ENCODE measurements at places on chromosomes 7 and 10. TPM values are rescaled to one million over a fixed set of nuclear protein-coding genes. Genes with fewer than 3 reads are reported as not detected.

DNA sequence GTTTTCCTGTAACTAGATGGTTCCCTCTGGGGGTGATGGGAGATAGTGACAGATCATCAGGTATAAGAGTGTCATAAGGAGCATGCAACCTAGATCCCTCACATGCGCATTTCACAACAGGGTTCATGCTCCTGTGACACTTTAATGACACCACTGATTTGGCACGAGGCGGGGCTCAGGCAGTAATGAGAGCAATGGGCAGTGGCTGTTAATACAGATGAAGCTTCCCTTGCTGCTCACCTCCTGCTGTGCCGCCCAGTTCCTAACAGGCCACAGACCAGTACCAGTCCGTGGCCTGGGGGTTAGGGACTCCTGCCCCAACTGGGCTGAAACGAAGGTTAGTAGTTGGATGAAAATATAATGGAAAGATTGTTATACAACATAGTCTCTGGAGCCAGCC is 201.6 kb upstream of the LRRN3 start:
- H3K36me3 ChIP-seq: no peaks in the 10 kb centered on the region
- DNase-seq: no peak
- H3K4me1 ChIP-seq: no peaks in the 10 kb centered on the region

DNA sequence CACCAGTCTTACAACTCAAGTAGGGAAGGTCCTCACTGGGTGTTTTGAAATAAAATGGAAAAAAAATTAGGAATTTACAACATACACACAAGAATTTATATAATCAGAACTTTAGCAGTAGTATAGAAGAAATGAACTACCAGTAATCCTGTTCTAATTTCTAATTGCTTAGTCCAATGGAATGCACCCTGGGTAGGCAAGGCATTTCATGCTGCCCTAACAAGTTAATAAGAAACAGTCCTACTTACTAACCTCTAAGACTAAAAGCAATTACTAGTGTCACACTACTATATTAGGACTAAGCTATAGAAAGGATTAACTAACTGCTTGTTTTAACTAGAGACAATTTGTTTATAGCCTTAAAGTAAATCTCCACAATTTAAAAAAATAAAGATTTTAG is 158.1 kb downstream of the BTAF1 start:
- no peaks in the 10 kb centered on the region for H3K4me1 ChIP-seq
- H3K4me3 ChIP-seq: no peak overlapping the region
- H3K27ac ChIP-seq: no peak overlapping the region
- no peaks in the 10 kb centered on the region for H3K27me3 ChIP-seq
- peaks cover 9% of the 10 kb centered on the region for H3K36me3 ChIP-seq

GRCh38 chr7:1119201-1119600 is 31.3 kb downstream of the GPER1 start:
- no peaks in the 10 kb centered on the region for H3K27me3 ChIP-seq
- H3K4me1 ChIP-seq: peaks cover 3% of the 10 kb centered on the region
- H3K27ac ChIP-seq: no peak overlapping the region
- DNase-seq: no peak
- H3K36me3 ChIP-seq: no peaks in the 10 kb centered on the region
- H3K4me3 ChIP-seq: no peak overlapping the region

GRCh38 chr7:3538041-3538440 is 237.0 kb downstream of the SDK1 start:
- no peaks in the 10 kb centered on the region for H3K27me3 ChIP-seq
- no peak overlapping the region for H3K4me3 ChIP-seq

DNA sequence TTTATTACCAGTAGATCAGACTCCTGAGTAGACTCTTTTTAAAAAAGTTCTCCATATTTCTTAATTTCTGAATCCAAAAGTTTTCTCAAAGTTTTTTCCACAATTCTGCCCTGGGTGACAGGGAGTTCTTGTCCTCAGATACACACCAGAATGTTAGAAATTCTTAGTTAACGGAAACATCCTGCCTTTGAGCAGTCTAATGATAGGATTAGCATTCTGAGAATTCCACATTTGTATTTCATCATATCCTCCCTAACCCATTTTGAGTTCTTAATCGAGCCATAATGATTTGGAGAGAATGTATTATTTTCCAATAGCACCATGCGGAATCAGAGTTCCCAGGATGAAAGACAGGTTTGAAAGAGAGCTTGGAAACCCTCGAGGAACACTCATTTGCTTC is 28.9 kb upstream of the MRPS33 start:
- peaks cover 2% of the 10 kb centered on the region for H3K27me3 ChIP-seq
- no peak overlapping the region for H3K4me3 ChIP-seq
- H3K27ac ChIP-seq: no peak overlapping the region
- H3K36me3 ChIP-seq: no peaks in the 10 kb centered on the region
- H3K4me1 ChIP-seq: no peaks in the 10 kb centered on the region

- H3K27ac ChIP-seq: no peak overlapping the region
- H3K4me1 ChIP-seq: peaks cover 6% of the 10 kb centered on the region
- no peaks in the 10 kb centered on the region for H3K36me3 ChIP-seq
- DNase-seq: no peak
- H3K27me3 ChIP-seq: no peaks in the 10 kb centered on the region
Measured at GRCh38 chr7:148277042-148277660, 313.4 kb upstream of the C7orf33 start.

- no peaks in the 10 kb centered on the region for H3K27me3 ChIP-seq
- DNase-seq: no peak
- no peaks in the 10 kb centered on the region for H3K4me1 ChIP-seq
Measured at GRCh38 chr10:58570979-58571378, 58.3 kb downstream of the BICC1 start.

DNA sequence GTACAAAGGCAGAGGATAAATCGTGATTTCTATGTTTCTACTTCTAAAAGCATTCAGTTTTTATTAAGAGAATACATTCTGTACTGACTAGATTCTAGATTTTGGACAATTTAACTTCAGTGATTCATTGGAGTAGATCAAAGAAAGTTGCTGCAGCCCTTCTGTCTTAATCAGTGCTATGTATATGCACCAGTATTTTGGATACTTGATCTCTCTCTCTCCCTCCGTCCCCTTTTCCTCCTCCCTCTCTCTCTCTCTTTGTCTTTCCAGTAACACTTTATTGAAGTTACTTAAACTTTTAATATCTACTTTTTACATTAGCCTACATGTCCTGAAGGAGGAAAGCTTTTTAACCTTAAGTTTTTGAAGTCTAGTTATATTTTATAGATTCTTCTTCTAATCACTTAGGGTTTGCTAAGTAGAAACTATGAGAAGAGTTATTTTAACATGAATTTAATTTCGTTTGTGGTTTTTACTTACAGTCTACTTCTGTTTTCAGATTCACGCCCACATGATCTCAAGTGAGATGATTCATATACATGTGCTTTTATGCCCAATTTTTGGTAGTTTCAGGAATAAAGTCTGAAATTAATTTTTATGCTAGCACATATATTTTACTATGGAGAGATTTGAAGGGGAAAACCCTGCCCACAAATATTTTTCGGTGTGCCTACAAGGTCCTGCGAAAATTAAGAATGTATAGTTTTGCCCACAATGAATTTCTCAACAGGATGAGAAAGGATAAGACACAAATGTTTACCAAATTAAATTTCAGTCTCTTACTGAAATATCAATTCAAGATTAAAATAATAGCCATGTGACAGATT is 9.1 kb downstream of the MDFIC start:
- peaks cover 73% of the 10 kb centered on the region for H3K4me1 ChIP-seq
- peak overlapping the region; percentile 32 for H3K4me3 ChIP-seq
- no peaks in the 10 kb centered on the region for H3K36me3 ChIP-seq
- no peak for DNase-seq

GRCh38 chr10:10826125-10826524 is 191.5 kb upstream of the CELF2 start:
- H3K27me3 ChIP-seq: no peaks in the 10 kb centered on the region
- no peak overlapping the region for H3K4me3 ChIP-seq
- no peaks in the 10 kb centered on the region for H3K4me1 ChIP-seq
- no peaks in the 10 kb centered on the region for H3K36me3 ChIP-seq
- DNase-seq: no peak
- H3K27ac ChIP-seq: no peak overlapping the region

- DNase-seq: no peak
- H3K27ac ChIP-seq: no peak overlapping the region
- no peaks in the 10 kb centered on the region for H3K36me3 ChIP-seq
Measured at GRCh38 chr7:91266067-91266688, 1.9 kb downstream of the FZD1 start.

DNA sequence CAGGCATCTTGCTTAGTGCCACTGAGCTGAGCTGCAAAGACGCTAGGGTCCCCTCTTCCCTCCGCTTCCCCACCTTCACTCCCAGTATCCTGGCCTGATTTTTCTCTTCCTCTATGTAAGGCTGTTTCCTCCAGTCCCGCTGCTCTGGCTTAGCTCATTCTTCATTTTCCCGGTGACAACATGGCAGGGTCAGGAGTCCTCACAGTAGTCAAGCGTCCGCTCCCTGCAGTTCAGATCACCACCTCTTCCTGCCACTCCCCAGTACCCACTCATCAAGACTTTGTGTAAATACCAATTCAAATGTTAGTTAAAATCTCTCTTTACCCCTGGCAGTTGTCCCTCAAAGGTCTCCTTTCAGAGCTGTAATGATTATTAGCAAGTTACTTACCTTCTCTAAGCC is 650.4 kb upstream of the CELF2 start:
- DNase-seq: no peak
- H3K27ac ChIP-seq: no peak overlapping the region
- H3K4me1 ChIP-seq: no peaks in the 10 kb centered on the region

DNA sequence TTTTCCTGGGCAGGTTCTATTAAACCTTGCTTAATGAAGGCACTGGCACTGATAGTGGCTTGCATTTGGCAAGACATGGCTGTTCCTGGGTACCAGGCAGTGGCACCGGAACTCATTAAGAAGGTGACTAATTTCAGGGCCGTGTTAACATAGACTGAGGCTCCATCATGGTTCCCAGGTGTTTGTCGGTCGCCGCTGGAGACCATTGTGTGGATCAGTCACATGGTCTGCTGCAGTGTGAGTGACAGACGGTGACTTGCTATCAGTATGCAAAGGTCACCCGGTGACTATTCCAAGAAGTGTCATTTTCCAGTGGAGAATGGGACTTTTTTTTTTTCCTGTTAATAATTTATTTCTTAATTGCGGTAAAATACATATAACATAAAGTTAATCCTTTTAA is 106.3 kb downstream of the INSYN2A start:
- H3K4me3 ChIP-seq: no peak overlapping the region
- no peaks in the 10 kb centered on the region for H3K36me3 ChIP-seq
- no peak overlapping the region for H3K27ac ChIP-seq
- no peaks in the 10 kb centered on the region for H3K4me1 ChIP-seq
- no peak for DNase-seq
- H3K27me3 ChIP-seq: no peaks in the 10 kb centered on the region

DNA sequence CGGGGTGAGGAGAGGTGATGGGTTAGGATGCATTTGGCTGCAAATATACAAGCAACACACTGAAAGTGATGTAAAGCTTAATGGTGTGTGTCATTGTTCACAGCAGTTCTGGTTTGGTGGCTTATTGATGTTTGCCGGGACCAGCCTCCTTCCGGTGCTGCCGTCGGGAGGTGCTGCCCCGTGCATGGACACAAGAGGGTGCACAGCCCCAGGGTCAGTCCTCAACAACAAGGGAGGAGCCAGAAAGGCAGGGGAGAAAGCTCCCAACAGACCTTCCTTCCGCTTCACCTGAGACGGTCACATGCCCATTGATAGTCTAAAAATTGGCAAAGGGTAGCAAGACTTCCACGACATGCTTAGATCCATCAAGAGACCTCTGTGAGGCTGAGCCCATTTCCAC is 9.5 kb downstream of the RNF32 start:
- H3K4me1 ChIP-seq: no peaks in the 10 kb centered on the region
- no peak for DNase-seq
- H3K27ac ChIP-seq: no peak overlapping the region
- no peak overlapping the region for H3K4me3 ChIP-seq

HOXA10 gene
- not detected for total RNA-seq

HMX2 gene
- total RNA-seq: not detected

Data from naive thymus-derived CD4-positive, alpha-beta T cell (primary cell).